ENCODE measurements at places on chromosomes 11 and 22.

- DNase-seq: no peak
Measured at GRCh38 chr22:20036084-20036482, 15.2 kb downstream of the TANGO2 start.

DNA sequence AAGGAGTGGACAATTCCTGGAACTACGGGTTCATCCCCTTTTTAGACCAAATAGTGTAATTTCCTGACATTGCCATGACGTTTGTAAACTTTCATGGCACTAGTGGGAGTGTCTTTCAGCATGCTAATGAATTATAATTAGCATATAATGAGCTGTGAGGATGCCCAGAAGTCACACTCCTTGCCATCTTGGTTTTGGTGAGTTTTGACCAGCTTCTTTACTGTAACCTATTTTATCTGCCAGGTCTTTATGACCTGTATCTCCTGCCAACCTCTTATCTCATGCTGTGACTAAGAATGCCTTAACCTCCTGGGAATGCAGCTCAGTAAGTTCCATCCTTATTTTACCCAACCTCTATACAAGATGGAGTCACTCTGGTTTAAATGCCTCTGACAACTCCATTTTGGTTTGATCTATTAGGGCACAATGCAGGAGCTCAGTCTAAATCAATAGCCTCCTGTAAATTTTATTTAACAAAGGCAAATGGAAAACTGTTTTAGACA, 20.7 kb downstream of the OR10A6 start:
- DNase-seq: no peak

DNA sequence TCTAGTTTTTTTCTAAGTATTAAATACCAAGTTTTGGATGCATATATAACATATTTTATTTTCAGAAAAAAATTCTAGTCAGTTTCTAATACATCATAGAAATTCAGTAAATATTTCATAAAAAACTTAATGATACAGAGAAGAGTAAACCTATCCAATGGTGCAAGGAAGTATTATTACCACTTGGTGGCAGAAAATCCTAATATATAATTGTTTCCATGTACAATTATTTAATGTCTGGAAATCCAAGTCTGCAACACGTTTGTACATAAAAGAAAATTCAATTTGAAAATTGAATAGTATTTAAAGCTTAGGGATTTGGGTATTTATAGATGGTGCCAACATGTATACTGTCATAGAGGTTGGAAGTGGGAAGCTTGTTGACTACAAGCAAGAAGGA, 127.0 kb downstream of the TRPC6 start:
- no peak for DNase-seq

DNA sequence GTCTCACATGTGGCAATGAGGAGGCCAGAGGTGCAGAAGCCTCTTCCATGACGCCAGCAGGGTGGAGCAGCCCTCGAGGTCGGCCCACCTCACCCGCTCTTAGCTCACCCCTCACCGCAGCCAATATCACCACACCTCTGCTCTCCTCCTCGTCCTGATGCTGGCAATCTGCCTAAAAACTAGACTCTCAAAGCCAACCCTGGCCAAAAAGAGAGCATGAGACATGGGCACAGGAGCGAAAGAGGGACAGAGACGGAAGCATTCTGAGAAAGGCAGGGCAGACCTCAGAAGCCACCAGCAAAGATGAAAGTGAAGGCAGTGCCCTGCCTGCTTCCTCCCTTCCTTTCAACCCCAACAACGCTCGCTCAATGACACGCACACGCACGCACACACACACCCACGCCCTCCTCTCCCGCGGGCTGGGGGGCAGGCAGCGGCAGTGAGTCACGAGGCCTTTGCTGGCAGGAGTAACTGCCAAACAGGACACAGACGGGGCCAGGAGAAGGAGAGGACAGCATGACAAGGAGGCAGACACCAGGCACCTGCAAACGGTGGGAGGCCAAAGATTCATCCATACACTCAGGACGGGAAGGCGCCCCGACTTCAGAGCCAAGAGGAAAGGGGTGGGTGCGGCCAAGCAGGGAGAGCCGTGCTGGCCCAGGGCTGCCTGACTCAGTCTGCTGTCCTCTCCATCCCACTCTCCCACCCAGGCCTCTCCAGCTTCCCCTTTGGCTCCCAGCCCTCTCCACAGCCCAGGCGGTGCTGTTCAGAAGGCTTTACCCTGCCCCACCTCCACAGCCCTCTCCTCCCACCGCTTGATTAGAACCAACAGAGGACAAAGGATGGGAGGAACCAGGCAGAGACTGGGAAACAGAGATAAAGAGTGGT, 11.4 kb downstream of the IGSF9B start:
- peak; percentile 79 for DNase-seq

- no peak for DNase-seq
Measured at GRCh38 chr11:1829039-1829820, 5.6 kb upstream of the SYT8 start.

DNA sequence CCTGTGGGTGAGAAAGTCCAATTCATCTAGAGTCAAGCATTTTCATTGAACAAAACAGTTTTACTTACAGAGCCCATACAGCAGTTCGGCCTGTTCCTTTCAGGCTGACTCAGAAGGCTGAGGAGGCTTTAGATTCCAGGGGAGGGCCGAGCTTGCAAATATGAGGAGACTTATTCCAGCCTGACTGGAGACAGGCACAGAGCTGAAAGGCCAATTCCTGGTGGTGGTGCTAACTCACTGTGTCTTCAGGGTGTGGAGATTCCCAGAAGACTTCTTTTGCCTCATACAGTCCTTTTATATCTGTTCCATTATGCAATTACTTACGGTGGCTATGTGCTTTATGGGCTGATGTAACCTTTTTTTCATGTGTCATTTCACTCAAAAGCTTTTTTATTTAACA, at the start of gene OR51E2:
TSS of gene OR51E2 (minus strand) at position 269 of the 400 bp plus-strand sequence. CDS start 15,142 bp downstream, outside the sequence.
- DNase-seq: no peak

GRCh38 chr11:100831929-100832494, 144.9 kb downstream of the ARHGAP42 start:
- no peak for DNase-seq

DNA sequence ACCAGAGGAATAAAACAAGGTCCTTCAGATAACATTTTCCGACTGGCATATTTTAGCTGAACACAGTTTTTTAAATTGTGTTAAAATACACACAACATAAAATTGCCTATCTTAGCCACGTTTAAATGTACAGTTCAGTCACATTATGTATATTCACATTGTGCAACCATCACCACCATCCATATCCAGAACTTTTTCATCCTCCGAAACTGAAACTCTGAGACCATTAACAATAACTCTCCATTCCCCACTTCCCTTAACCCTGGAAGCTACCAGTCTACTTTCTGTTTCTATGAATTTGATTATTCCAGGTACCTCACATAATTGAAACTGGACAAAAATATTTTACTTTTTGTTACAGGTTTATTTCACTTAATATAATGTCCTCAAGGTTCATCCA, 213.3 kb downstream of the ETS1 start:
- DNase-seq: no peak

DNA sequence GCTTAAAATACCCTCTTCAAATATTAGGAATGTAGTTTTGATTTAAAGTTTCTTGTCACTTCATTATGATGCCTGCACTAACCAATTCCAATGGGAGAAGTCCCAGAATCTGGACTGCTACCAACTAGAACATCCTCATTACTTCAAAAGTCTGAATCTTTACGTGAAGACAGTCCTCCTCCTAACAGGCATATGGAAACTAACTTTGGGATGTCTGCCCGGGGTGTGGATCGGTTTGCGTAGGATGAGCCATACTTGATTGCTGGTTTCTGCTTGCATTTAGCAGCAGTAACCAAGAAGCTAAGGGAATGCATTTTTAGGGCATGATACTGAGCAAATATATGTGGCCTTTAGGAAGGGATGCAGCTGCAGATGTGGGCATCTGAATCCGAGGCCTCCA, 177.1 kb downstream of the LRRC4C start:
- no peak for DNase-seq

GRCh38 chr22:22460635-22461034, 47.9 kb downstream of the ZNF280B start:
- DNase-seq: no peak

DNA sequence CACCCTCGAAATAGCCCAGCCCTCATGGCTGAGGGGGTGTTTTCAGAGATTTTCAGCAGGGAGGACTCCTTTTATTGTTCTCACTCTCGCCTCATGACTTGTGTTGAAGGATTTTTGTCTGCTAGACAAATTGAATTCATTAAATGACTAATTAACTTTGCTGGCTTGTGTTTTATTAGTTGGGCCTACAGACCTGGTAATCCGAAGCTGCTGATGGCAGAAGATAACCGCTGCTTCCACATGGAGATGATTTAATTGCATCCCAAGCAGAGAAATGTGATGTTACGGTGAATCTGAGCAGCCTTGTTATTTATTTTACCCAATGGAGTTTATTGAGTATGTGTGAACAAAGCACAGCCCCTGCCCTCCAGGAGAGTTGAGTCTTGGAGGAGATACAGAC, 40.5 kb upstream of the CDON start:
- DNase-seq: no peak

DNA sequence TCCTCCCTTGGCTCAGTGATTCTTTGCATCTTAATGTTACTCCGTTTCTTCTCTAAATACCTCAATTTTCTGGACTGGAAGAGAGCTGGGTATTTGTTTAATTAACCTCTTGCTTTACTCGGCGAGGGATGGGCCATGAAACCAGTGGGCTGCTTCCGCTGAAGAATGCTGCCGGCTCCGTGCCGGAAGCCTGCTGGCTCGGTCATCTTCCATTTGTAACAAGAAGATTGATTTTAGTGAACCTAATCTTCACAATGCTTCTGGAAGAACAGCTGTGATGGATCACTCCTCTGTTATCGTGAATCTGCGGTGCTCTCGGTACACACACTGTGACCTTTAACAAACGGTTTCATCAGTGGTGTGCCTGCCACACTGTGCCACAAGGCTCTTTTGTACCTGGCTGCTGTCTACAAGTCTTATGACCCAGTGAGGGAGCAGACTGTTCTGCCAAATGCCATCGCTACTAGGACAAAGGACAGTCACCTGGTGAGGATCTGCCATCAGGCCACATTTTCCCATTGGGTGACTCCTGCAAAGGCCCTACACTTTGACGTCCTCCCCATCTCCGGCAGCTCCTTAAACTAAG, 25.3 kb upstream of the PARVB start:
- DNase-seq: no peak

GRCh38 chr11:69661413-69661715, 13.8 kb downstream of the LTO1 start:
- no peak for DNase-seq

- no peak for DNase-seq
Measured at GRCh38 chr11:69437876-69438205, 43.6 kb upstream of the LINC01488 start.

GRCh38 chr11:2474059-2474901, 29.5 kb downstream of the KCNQ1 start:
- peak; percentile 8 for DNase-seq

DNA sequence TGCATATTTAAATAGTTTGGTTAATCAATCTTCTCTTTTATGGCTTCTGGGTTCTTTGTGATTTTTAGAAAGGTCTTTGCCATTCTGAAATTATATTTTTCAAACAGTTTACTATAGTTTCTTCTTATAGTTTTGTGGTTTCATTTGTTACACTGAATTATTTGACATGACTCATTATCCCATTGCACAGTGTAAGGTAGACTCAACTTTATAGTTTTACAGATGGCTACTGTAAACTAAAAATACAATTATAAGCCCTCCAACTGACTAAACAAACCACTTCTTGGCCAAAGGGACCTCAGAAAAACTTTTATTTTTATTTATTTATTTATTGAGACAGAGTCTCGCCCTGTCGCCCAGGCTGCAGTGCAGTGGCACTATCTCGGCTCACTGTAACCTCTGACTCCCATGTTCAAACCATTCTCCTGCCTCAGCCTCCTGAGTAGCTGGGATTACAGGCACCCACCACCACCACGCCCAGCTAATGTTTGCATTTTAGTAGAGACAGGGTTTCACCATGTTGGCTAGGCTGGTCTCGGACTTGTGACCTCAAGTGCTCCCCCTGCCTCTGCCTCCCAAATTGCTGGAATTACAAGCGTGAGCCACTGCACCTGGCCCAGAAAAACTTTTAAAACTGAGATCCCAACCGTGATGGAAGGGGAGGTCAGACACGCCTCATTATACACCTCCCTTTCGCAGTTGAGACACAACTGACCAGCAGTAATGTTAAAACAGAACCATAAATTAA, 14.1 kb upstream of the RAC2 start:
- DNase-seq: no peak

DNA sequence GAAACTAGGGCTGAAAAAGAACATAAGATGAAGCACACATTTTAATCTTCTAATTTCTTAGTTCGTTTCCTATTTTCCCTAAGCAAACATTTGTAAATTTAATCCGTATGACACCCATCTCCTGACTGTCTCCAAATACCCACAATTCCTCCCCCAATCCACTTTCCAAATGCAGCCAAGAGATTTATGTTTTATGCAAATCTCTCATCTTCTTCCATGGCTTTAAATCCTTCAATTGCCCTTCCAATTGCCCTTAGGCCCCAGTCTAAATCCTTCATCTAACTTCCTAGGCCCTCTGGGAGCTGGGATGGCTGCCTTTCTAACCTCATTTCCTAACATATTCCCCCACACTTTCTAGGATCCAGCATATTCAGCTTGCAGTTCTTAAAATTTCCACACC, 18.0 kb upstream of the POU2AF1 start:
- DNase-seq: no peak

GRCh38 chr11:1263010-1263409, 40.1 kb downstream of the MUC5B start:
- DNase-seq: no peak

GRCh38 chr11:83061883-83062282, 9.8 kb downstream of the RAB30 start:
- no peak for DNase-seq

DNA sequence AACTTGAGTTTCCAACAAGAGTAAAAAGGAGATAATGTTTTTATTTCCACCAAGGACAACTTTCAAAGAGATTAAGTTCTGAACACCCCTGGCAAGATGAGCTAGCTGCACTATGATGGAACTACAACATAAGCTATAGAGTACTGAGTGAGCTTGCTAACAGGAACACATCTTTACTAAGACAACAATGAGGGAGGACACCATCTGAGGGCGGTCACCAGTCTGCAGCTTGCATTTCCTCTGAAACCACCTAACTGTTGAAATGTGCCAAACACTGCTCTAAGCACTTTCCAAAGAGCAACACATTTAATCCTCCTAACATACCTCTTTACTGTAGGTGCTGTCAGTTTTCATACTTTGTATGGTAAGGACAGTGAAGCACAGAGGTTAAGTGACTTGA, 68.4 kb downstream of the TCF20 start:
- peak; percentile 37 for DNase-seq

DNA sequence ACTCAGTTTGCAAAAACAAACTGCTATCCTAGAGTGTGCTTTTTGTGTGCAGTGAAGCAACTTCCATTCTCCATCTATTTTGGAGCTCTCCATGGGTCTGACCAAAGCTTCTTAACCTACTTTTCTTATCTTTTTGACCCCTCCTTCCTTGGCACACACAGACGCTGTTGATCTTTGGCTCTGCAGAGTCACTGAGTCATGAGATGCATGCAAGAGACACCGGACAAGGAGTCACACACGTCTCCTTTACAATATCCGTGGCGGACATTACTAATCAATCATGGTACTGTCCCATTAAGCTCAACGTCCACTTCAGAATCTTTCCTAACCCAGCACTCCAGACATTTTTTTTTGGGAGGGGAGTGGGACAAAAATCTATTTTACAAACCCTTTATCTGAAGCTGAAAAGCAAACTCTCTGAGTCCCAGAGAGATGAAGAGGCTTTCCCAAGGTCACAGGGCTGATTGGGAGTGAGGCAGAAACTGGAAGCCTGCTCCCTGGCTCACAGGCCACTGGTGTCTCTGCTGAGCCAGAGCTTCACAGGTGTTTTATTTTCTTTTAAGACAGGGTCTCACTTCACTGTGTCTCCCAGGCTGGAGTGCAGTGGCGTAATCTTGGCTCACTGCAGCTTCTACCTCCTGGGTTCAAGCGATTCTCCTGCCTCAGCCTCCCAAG, 165.8 kb upstream of the SYT13 start:
- DNase-seq: no peak
